ENCODE measurements at places on chromosomes 13 and 19. TPM values are rescaled to one million over a fixed set of nuclear protein-coding genes. Genes with fewer than 3 reads are reported as not detected.

Gene PGLYRP1
- total RNA-seq: not detected

Gene SCGB2B2
- not detected for total RNA-seq

Gene CALR3
- 0.16 TPM for total RNA-seq

Gene MISP
- not detected for total RNA-seq

Gene EDNRB
- 37.7 TPM for total RNA-seq

Gene ZNF723
- not detected for total RNA-seq

Gene LRRC63
- 0.13 TPM for total RNA-seq

Gene CEACAM4
- total RNA-seq: not detected

Gene FGF22
- not detected for total RNA-seq

Gene NKG7
- not detected for total RNA-seq

Gene CYSLTR2
- not detected for total RNA-seq

Gene PROZ
- total RNA-seq: not detected

Gene MRPL4
- total RNA-seq: 20.1 TPM

Gene CYP2F1
- not detected for total RNA-seq

Gene LILRB3
- total RNA-seq: not detected

Gene STARD13
- 46.4 TPM for total RNA-seq

Gene SPC24
- 45.8 TPM for total RNA-seq

Gene ELAVL1
- total RNA-seq: 15.5 TPM

Gene ZNF561
- 20.2 TPM for total RNA-seq

Gene CABP5
- total RNA-seq: not detected

Gene EFNA2
- 0.19 TPM for total RNA-seq

Data from bladder microvascular endothelial cell (primary cell).